GM23248 (cell line): ENCODE measurements at places on chromosomes 2 and 18. TPM values are rescaled to one million over a fixed set of nuclear protein-coding genes. Genes with fewer than 3 reads are reported as not detected.
A peak's percentile ranks its signal among the peaks of the same experiment; 100 is the strongest.

GRCh38 chr2:196077821-196078220 is 9.2 kb upstream of the DNAH7 start:
- H3K27ac ChIP-seq, result peak overlapping the region; percentile 50
- H3K36me3 ChIP-seq, result no peaks in the 10 kb centered on the region
- peak; percentile 55 for DNase-seq
- H3K27me3 ChIP-seq, result no peaks in the 10 kb centered on the region

DNA sequence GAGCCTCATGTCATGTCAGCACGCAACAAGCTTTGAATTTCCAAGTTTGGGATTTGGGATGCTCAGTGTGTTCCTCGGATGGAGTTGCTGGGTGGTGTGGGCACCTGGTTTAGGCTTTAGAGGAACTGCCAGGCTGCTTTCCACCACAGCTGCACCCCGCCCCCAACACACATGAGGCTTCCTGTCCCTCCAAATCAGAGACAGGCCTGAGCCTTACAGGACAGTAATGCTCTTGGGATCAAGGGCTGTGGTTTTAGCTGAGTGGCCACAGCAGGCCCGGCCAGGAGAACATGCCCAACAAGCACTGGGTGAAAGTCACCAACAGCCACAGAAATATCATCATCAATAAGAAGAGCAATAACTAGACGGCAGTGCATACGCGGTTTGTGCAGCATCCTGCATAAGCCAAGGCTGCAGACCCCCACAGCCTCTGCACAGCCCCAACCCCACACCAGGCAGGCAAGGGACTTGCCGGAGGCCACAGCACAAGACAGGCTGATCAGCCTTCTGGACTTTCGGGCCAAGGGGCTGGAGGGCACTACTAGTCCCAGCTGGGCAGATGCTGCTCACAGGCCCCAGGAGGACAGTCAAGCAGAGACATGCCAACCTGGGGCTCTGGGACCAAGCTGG is 29.7 kb upstream of the GPC1 start:
- 0 out of 2 replicates have a peak, but pooled peaks cover 6% of the 10 kb centered on the region for H3K27me3 ChIP-seq
- H3K4me3 ChIP-seq, result no peak overlapping the region
- H3K4me1 ChIP-seq, result no peaks in the 10 kb centered on the region
- H3K36me3 ChIP-seq, result no peaks in the 10 kb centered on the region
- DNase-seq, result no peak

Gene C18orf54
- 2.8 TPM in 2 replicates for total RNA-seq

Gene UGT1A1
- not detected in 2 replicates for total RNA-seq

Gene DLX1
- 3.3 and 3.8 TPM in 2 replicates for total RNA-seq

Gene PCARE
- not detected in 2 replicates for total RNA-seq

Gene DUSP2
- total RNA-seq, result 2.4 and 8.8 TPM in 2 replicates

DNA sequence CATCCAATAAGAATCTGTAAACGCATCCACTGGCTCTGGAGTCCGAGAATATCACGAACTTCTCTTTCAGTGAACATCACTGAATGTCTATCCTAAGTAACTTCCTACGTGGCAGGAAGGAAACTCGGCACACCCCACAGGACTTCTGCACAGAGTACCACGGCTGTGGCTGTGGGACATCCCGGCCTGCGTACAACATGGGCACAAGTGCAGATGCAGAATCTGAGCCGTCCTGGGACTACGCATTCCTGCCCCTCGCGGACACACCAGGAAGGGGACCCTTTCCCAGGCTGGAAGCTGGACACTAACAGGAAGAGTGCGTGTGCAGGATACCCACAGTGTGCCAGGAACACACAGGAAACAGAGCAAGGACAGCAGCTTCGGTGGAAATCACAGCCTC is 60.6 kb downstream of the ZNF516 start:
- peaks cover 15% of the 10 kb centered on the region for H3K4me1 ChIP-seq
- no peak overlapping the region for H3K4me3 ChIP-seq
- no peak for DNase-seq

Gene MAP2
- 1.0 and 7.6 TPM in 2 replicates for total RNA-seq

- no peaks in the 10 kb centered on the region; the same call in 1 of the 2 replicates for H3K27me3 ChIP-seq
- no peak for DNase-seq
- no peak overlapping the region for H3K27ac ChIP-seq
- H3K4me1 ChIP-seq, result no peaks in the 10 kb centered on the region
- H3K36me3 ChIP-seq, result no peaks in the 10 kb centered on the region
These were observed 43.7 kb upstream of the COX7A2L start for GRCh38 chr2:42404676-42405075.

DNA sequence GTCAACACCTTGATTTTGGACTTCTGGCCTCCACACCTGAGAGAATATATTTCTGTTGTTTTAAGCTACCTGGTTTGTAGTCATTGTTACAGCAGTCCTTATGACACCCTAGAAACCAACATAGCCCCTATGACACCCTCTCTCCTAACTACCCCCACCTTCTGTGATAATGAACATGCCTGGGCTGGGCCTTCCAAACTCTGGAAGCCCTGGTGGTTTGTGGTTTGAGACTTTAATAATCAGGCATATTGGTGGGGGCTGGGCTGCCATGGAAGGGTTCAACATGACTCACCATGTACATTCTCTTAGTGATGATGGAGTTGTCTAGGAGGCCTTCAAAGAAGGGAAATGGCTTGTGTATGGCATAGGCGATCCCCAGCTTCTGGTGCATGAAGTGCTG is 3.3 kb downstream of the SP110 start:
- H3K36me3 ChIP-seq, result peaks cover 10% of the 10 kb centered on the region; the same call in 1 of the 2 replicates
- no peak overlapping the region for H3K4me3 ChIP-seq
- no peaks in the 10 kb centered on the region for H3K27me3 ChIP-seq
- H3K27ac ChIP-seq, result no peak overlapping the region

GRCh38 chr2:166117491-166117890 is 10.3 kb downstream of the SCN1A start:
- no peaks in the 10 kb centered on the region for H3K36me3 ChIP-seq
- DNase-seq, result peak; percentile 41
- 0 out of 2 replicates have a peak, but pooled peaks cover 2% of the 10 kb centered on the region for H3K4me1 ChIP-seq

GRCh38 chr2:48332286-48332685 is 197.7 kb upstream of the STON1 start:
- no peaks in the 10 kb centered on the region for H3K27me3 ChIP-seq
- H3K27ac ChIP-seq, result no peak overlapping the region
- peak; percentile 53 for DNase-seq
- peak overlapping the region; percentile 27 for H3K4me3 ChIP-seq
- H3K36me3 ChIP-seq, result no peaks in the 10 kb centered on the region
- no peaks in the 10 kb centered on the region for H3K4me1 ChIP-seq

Gene NAT8
- total RNA-seq, result not detected in 2 replicates

GRCh38 chr2:141554810-141555209 is 576.0 kb downstream of the LRP1B start:
- H3K27ac ChIP-seq, result no peak overlapping the region
- peaks cover 8% of the 10 kb centered on the region; the same call in 1 of the 2 replicates for H3K4me1 ChIP-seq
- no peaks in the 10 kb centered on the region for H3K36me3 ChIP-seq
- peak; percentile 38 for DNase-seq

DNA sequence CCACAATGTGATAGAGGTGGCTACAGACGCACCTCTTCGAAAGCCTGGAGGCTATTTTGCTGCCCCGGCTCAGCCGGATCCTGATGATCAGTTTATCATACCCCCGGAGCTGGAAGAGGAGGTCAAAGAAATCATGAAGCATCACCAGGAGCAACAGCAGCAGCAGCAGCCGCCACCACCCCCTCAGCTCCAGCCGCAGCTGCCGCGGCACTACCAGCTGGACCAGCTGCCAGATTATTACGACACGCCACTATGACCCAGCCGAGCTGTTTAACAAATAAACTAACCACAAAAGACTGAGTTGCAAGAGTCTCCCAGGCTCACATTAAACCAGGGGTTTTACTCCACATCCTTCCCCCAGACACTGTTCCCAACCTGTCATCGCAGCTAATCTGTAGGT is 263.8 kb downstream of the PHLPP1 start:
- no peak overlapping the region for H3K4me3 ChIP-seq
- no peaks in the 10 kb centered on the region for H3K27me3 ChIP-seq
- peak; percentile 78 for DNase-seq
- peaks cover 3% of the 10 kb centered on the region; the same call in 1 of the 2 replicates for H3K4me1 ChIP-seq
- H3K27ac ChIP-seq, result no peak overlapping the region
- no peaks in the 10 kb centered on the region for H3K36me3 ChIP-seq

DNA sequence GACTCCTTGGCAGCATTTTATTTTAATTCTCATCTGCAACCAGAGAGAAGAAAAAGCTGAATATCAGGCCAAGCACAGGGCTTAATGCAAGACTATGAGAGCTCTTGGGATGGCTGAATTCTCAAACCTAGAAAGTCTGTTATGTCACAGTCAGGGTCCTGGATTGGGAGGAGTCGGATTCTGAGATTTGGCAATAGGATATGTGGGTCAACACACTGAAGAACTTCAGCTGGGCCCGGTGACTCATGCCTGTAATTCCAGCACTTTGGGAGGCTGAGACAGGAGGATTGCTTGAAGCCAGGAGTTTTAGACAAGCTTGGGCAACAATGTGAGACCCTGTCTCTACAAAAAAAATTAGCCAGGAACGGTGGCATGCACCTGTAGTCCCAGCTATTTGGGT is 102.4 kb downstream of the COL3A1 start:
- no peak overlapping the region for H3K27ac ChIP-seq
- DNase-seq, result peak; percentile 44
- no peaks in the 10 kb centered on the region for H3K27me3 ChIP-seq
- no peak overlapping the region for H3K4me3 ChIP-seq
- H3K36me3 ChIP-seq, result peaks cover 97% of the 10 kb centered on the region
- H3K4me1 ChIP-seq, result peaks cover 5% of the 10 kb centered on the region; the same call in 1 of the 2 replicates
